ENCODE measurements at places on chromosomes 1 and 21. TPM values are rescaled to one million over a fixed set of nuclear protein-coding genes. Genes with fewer than 3 reads are reported as not detected.

Gene TRIM58
- 2.4 TPM for polyA plus RNA-seq

Gene CELA2B
- polyA plus RNA-seq = not detected

Gene RHD
- 0.31 TPM for polyA plus RNA-seq

Gene AUNIP
- 21.9 TPM for polyA plus RNA-seq

Gene IL10
- polyA plus RNA-seq = not detected

Gene BNIPL
- polyA plus RNA-seq = 0.59 TPM

Measured in GM23338 (cell line).